G401 (cell line): ENCODE measurements at places on chromosomes 2 and 18.
A peak's percentile ranks its signal among the peaks of the same experiment; 100 is the strongest.

GRCh38 chr18:56647951-56648893 is 2.9 kb upstream of the WDR7 start:
- no peak for DNase-seq

GRCh38 chr2:231110551-231110950 is 14.3 kb downstream of the HTR2B start:
- DNase-seq, result no peak

- DNase-seq, result no peak
Observed at GRCh38 chr2:200479692-200480265, 30.1 kb downstream of the KCTD18 start.

DNA sequence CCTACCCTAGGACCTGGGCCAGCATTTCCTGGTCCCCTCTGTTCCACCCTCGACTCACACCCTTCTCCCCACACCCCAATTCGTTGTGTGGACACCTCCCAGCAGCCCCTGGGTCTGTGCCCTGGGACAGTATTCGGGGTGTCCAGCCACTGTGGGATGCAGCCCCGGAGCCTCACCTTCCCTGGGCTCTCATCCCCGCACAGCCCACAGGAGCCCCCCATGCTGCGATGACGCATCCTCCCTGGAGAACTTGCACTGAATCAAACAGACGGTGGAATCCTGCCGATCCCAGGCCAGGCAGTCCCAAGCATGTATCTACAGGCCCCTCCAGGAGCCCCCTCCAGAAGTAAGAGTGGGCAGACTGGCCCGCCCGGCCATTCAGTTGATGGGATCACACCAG is 9.7 kb downstream of the ITM2C start:
- no peak for DNase-seq

GRCh38 chr2:217691920-217692666 is 310.7 kb downstream of the TNS1 start:
- no peak for DNase-seq

- DNase-seq, result no peak
Observed at GRCh38 chr2:230930149-230930780, 5.2 kb upstream of the GPR55 start.

DNA sequence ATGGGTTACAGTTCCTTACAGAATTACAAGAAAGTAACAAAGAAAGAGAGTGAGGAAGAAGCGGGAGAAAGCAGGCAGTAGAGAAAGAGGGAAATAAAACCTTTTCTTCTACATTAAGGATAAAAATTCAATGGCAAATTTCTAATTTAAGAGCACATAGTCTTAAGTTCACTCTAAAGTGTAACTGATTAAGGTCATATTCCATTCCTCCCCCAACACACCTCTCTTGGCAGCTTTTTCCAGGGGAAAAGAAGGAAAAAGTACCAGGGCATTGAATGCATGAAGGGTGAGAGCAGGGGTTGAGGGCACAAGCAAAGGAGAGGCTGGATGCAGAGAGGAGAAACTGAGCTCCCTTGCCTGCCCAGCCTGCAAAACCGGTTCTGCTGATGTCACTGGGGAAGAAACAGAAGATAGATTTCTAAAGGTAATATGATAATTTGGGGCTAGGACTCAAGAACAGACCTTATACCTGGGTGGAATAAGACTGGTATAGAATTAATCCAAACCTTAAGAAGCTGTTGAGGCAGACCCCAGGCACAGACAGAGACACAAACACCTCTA is 4.6 kb downstream of the ACMSD start:
- DNase-seq, result no peak

- peak; percentile 61 for DNase-seq
Observed at GRCh38 chr2:135709992-135710391, 31.7 kb upstream of the UBXN4 start.

GRCh38 chr2:28165087-28165635 is 227.5 kb upstream of the FOSL2 start:
- DNase-seq, result no peak

- no peak for DNase-seq
Observed at GRCh38 chr2:102120261-102120660, 22.3 kb upstream of the IL1R1 start.

- DNase-seq, result no peak
Observed at GRCh38 chr2:190696792-190697398, 48.0 kb downstream of the NAB1 start.

GRCh38 chr18:73774811-73775509 is 372.7 kb downstream of the FBXO15 start:
- DNase-seq, result peak; percentile 2

DNA sequence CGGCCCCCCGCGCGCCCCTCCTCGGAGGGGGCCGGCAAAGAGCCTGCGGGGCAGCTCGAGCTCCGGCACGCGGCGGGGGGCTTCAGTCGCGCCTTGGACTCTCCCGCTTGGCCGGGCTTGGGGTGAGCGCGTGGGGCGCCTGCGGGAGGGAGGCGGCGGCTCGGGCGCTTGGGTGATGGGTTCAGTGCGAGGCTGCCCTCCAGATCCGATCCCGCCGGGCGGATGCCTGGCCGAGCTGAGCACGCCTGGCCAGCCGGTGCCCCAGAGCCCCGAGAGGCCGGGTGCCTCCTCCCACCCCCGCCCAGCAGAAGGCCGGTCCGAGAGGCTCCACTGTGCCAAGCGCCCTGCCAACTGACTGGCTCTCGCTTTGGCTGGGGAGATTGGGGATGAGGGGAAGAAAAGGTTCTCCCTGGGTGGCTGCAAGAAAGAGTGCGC is 273 bp upstream of the NXPH2 start:
- no peak for DNase-seq

DNA sequence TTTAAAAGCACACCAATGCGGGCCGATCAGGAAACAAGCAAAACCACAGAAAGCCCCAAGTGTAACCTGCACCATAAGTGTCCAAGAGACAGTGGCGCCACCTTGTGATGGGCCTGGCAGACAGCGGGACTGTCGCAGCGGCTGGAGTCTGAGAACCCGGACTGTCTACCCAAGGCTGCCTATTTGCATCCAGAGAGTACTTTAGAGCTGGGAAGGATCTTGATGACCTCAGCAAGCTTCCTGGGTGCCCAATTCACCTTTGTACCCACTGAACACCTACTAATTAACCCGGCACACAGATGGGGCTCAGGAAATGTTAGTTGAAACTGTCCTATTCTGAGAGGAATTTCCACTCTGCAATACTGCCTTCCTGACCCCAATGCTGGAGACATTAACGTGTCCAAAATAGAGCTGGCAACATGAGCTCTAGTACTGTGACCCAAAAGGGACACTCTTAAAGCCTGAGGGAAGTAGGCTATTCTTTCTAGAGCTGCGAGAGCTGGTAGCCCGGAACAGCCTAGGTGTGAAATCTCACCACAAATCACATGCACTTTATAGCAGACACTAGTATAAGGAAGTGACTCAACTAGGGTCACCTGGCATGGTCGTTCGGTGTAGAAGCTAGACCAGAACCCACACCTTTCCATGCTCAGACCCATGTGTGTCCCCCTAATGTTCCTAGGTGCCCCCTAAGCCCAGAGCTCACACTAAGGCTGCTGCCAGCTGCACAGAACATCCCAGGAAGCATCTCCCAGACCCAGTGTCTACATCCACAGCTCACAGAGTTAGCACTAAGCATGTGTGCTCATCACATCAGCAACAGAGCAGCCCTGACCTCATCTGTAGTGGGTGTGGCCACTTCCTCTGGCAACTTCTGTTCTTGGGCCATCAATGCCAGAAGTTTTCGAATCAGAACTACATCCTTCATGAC is 25.4 kb downstream of the POLR1A start:
- peak; percentile 65 for DNase-seq

- DNase-seq, result no peak
Observed at GRCh38 chr18:7023581-7023980, 94.0 kb downstream of the LAMA1 start.

DNA sequence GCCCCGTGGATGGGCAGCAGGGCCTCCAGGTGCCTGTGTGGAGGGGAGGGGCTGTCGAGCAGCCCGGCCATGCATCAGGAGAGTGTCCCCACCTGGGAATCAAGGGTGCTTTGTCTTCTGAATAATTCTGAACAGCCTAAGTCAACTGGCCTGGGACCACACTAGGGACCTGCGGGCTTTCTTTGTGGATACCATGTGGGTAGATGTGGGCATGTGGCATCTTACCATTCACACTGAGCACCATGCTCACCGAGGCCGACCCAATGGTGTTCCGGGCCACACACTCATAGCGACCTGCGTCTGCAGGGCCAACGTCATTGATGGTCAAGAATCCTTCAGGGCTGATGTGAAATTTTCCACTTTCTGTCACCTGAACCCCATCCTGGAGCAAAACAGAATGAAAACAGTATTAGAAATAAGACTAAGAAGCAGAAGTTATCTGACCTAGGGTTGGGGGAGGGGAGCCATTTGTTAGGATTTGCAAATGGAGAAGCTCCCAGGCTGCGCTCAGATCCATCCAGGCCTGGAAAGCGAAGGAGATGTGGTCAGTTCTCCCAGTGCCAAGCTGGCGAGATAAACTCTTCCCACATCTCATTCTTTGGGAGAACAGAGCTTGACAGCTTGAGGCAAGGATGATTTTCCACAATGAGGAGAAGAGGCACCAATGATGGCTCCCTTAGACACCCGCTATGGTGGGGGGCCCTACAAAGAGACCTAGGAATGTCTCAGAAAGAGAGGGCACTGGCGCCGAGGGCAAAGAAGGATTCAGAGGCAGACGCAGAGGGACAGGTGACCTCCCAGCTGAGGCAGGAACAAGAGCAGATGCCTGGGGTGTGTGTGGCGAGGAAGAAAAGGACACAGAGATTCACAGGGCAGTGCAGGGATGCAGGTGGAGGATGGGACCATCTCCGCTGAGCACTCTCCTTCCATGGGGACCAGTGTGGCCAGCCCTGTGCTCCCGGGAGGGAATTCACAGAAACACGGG is 83.4 kb downstream of the PXDN start:
- no peak for DNase-seq

- DNase-seq, result peak; percentile 64
Observed at GRCh38 chr2:99857867-99858444, 284.4 kb downstream of the AFF3 start.

- DNase-seq, result peak; percentile 37
Observed at GRCh38 chr2:43605079-43605655, 9.3 kb upstream of the THADA start.

- no peak for DNase-seq
Observed at GRCh38 chr18:21184396-21184996, 57.5 kb upstream of the GREB1L start.

- no peak for DNase-seq
Observed at GRCh38 chr2:88606371-88607030, 20.8 kb downstream of the EIF2AK3 start.

DNA sequence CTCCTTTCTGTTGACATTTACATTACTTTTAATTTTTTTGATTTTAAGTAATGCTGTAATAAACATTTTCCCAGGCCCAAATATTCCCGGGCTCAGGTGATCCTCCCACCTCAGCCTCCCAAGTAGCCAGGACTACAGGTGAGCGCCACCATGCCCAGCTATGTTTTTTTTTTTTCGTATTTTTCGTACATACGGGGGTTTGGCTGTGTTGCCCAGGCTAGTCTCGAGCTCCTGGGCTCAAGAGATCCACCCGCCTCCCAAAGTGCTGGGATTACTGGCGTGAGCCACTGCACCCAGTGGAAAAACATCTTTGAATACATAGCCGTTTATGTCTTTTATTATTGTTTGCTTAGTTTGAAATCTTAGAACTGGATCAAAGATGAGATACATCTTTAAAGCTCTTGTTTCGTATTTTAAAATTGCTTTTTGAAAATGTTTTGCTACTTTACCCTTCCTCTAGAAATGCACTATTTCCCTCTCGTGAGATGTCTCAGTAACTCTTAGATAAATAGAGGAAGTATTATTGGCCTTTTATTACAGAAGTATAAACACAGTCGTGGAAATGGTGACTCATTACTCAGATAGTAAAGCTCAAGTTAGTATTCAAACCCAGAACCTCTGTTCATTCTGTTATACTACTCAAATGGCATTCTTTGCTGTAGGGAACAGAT is 2.4 kb downstream of the SMCHD1 start:
- no peak for DNase-seq

DNA sequence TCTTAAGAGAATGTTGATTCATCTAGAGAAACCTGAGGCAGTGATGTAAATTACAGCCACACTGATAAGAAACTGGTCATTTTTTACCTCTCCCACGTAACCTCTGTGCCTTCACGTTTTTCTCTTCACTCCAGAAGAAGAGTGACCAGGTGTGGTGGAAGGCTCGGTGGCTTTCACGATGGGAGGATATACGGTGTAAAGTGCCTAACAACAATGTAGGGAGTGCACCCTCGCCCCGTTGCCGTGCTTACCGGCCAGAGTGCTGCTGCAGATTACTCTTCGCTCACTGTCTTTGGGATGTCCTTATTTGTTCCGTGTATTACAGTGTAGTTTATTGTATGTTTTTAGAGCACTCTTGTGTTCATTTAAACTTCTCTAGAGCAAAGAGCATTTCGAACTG is 46.5 kb downstream of the NCK2 start:
- DNase-seq, result no peak

DNA sequence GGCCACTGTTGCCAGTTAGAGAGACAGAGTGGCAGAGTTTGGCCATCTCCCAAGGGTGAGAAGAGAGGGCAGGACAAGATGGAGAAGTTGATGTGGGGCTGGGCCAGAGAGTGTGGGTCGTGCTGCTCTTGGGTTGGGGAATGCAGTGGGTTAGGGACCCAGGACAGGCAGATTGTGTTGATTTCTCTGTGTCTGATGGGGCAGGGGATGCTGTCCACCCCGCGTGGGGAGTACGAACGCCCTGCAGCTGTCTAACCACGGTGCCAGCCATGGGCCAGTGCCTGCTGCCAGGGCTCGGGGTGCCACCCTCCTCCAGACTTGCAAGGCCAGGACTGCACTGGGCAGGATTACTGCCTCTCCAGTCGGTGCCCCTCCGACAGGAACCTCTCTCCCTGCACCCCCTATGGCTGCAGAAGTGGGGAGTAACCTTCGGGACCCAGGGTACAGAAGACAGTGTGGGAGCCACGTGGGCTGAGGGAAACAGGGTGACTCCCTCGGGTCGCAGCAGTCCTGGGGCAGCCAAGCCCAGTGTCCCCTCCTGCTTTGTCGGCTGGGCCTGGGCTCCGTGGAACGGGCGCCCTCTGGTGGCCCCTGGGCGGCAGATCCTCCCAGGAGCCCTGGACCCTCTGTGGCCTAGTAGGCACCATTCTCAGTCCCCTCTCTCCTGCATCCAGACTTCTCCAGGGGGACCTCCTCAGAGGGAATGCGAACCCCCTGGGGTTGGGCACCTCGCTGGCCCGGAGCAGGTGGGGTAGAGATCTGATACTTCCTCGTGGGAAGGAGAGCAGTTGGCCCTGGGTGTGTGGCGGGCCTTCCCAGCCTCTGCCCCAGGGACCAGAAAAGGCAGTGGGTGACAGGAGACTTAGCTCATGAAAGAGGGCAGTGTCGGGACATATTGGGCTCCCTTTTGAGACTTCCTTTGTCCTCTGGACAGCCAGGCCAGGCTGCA is 2.7 kb downstream of the GPC1 start:
- DNase-seq, result peak; percentile 82
